ENCODE measurements at places on chromosomes 7 and 10.

GRCh38 chr10:128031216-128031615, 95.0 kb downstream of the MKI67 start:
- no peak for DNase-seq

DNA sequence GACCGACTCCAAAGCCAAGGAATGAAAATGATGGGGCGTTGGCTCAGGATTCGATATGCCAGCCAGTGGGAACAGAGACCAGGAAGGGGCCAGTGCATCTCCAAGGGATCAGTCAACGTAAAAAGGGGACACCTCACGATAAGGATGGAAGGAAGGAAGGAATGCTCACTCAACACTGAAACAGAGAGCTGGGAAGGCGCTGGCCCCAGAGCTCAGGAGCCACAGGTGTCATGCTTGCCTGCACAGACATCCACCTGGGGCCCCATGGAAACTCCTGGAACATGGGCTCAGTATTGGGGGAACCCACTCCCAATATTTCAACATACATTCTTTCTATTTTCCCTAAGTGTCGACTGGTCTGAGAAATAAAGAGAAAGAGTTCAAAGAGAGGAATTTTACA, 5.3 kb downstream of the MMRN2 start:
- DNase-seq: no peak

GRCh38 chr7:8823486-8823885, 390.1 kb downstream of the NXPH1 start:
- DNase-seq: no peak

GRCh38 chr10:123100030-123100762, 35.6 kb upstream of the HMX3 start:
- no peak for DNase-seq

GRCh38 chr10:37490266-37490665, 364.9 kb downstream of the ANKRD30A start:
- no peak for DNase-seq

DNA sequence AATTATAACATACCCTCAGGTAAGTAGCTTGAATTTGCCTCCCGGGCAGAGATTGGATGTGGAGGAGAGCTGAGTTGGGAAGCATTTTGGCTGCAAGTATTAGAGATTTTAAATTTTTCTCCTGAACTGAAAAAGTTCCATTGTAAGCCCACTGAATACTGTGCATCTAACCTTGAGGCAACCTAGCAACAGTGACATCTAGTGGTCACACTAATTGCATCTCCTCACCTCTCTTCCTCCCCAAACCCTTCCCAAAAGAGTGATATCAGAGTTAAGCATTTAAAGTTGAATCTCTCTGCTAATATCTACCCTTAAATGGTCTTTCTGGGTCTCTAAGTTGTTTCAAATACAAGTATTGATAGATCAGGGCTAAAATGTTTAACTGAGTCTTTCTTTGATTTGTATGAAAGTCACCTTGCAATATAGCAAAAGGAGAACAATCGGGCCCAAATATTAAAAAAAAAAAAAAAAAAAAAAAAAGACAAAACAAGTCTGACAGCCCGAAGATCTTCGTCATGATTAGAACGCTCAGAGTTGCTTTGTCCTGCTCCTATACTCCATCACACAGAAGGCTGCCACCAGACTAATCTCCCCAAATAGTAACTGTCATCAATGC, 40.4 kb upstream of the DLX5 start:
- no peak for DNase-seq

DNA sequence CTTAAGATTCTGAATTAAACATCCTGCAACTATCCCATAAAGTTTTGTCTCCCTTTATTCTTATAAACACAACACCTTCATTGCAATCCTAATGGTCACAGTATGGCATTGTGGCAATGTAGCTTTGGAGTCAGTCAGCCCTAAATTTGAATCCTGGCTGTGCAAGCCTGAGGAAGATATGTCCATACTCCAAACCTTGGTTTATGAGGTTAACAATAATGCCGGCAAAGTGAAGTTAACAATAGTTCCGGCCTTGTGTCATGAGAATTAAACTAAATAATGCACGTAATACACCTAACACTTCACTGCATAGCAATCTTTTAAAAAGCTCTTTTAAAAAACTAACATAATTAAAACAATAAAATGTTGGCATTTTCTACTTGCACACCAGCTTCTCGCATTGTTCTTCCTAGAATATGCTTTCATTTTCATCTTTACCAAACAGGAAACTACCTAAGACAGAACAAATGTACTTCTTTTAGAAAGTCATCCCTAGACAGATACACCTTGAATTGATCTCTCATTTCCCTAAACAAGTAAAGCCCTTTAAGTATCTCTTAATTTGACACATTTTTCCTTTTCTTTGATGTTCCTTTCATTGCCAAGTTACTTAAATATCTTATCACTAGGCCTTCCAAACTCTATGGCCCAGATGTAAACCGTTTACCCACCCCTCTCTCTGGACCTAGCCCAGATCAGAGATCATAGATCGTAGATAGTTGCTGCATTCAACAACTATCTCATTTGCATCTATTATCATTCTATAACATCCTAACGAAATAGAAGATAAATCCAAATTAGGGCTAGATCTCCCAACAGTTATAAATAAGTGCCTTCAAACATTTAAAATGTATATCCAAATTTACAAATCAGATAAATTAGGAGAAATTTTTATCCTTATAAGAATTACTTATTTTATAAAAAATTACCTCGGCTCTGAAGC, 66.7 kb downstream of the CREB3L2 start:
- no peak for DNase-seq

GRCh38 chr7:149767068-149767467, 6.3 kb downstream of the ZNF467 start:
- no peak for DNase-seq

- no peak for DNase-seq
Observed at GRCh38 chr10:23293145-23293724, 51.4 kb downstream of the C10orf67 start.

GRCh38 chr7:69843653-69844052, 245.4 kb downstream of the AUTS2 start:
- DNase-seq: no peak

GRCh38 chr7:835485-836401, 3.5 kb downstream of the SUN1 start:
- DNase-seq: no peak

GRCh38 chr7:28776463-28777157, 181.5 kb downstream of the TRIL start:
- no peak for DNase-seq

GRCh38 chr7:131151034-131151433, 176.6 kb upstream of the MKLN1 start:
- DNase-seq: no peak

- DNase-seq: no peak
Observed at GRCh38 chr10:86110156-86110786, 256.3 kb downstream of the GRID1 start.

DNA sequence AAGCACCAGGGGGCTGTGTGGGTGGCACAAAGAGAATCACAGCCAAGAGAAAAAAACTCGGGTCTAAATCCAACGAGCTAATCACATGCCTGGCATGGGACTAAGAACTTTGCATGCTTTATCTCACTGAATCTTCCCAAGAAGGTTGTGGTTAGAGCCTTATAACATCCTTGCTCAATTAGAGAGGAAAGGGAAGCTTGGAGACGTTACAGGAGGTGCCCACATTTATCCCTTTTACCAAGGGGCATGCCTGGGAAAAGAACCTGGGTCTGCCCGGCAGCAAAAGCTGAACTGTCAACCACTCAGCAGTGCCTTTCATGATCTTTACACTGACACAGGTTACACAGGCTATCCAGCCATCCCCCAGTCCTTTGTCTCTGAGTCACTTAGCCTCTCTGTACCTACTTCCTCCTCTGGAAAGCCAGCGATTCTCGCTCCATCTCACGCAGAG, 190.1 kb downstream of the PRPF18 start:
- no peak for DNase-seq

DNA sequence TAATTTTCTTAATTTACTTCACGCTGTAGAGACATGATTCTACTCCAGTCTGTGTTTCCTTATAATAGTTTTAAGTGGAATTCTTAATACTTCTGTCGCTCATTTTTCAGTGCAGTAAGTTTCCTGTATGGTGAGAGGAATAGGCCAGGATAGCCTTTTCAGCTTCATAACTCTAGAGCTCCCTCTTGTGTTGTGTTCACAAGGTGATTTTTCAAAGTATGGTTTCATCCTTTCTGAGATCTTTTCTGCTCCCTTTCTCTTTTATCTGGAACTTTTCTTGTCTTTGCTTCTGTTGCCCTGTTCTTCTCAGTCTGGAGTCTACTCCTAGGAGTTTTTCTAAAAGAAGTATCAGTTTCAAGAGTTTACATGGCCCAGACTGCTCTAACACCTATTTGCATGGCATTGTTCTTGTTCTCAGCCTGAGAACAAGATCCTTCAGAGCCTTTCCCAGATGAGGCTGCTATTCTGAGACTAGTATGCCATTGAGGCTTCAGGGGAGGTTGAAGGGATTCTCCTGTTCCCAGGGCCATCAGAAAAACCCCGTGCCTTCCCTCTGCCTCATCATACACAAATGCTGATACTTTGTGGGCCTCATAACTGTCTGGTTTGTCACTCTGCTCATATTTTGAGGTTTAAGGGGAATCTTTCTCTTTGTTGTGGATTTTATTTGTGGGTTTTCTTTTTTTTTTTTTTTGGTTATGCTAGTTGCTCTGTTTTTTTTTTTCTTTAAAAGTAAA, 21.8 kb downstream of the NET1 start:
- DNase-seq: no peak

DNA sequence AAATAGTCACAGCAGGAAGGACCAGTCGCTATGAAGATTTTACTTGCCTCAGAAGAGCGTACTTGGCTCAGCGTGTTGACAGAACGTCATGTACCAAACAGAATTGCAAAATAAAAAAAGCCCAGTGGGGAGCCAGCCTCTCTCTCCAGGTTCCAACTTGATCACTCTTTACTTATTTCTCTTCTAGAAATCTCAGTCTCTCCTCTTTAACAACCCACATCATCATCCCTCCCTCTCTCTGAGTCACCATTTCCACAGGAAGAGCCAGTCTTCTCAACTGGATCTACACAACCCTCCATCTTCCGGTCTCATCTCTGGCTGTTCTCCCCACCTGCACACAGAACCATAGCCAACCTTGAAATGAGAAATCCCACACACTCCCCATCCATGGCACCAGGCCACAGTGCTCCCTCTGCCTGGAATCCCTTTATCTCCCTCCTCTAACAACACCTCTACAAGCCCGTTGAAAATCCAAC, 718.3 kb downstream of the GRID1 start:
- no peak for DNase-seq

DNA sequence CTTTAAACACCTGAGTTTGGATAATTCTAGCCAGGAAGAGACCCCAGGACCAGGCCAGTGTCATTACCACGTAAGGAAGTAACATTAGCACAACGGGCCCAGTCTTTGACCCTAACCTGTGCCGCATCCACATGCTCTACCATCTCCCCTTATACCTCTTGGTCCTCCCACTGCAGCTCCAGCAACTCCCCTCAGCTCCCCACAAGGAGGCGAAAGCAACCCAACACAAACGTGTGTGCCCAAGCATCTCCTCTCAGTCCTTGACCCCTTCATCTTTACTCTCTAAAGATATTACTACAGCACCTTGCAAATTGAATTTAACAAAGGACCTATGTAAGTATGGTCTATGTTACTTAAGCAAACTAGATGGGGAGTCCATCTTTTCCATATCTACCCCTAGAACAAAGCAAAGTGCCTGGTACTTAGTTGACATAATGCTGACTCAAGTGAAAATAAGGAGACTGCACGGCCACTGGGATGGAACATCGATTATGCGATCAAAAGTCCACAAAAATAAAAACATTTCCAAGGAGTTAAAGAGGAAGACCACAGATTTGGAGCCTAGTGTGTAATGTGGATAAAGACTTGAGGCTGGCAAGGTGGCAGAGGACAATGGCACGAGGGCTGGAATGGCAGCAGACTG, 147.7 kb downstream of the JAZF1 start:
- no peak for DNase-seq

- no peak for DNase-seq
Observed at GRCh38 chr7:102992509-102992937, 79.7 kb downstream of the LRRC17 start.

GRCh38 chr7:153522261-153522660, 529.9 kb upstream of the DPP6 start:
- DNase-seq: no peak

GRCh38 chr10:110680273-110681020, 36.3 kb downstream of the RBM20 start:
- DNase-seq: no peak

GRCh38 chr10:45144326-45145070, 143.8 kb downstream of the ZNF22 start:
- DNase-seq: no peak

- no peak for DNase-seq
Observed at GRCh38 chr7:99094401-99094800, 49.5 kb downstream of the SMURF1 start.

GRCh38 chr7:39357648-39358047, 208.6 kb upstream of the YAE1 start:
- no peak for DNase-seq

DNA sequence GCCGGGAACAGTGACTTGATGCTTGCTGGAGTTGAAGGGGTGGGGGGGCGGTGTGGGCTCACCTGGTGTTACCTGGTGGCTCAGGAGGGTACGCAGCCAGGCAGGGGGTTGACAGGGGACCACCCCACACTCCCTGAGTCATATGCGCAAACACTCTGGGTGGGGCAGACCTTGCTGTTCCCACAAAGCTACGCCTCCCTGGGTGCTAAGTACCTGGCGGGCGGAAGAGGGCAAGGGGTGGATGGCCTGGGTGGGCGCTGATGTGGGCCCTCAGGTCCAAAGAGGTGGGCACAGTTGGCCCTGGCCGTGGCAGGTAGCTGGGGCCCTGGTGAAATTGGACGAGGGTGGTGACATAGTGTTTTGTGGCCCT, 13.9 kb downstream of the STX1A start:
- DNase-seq: no peak

DNA sequence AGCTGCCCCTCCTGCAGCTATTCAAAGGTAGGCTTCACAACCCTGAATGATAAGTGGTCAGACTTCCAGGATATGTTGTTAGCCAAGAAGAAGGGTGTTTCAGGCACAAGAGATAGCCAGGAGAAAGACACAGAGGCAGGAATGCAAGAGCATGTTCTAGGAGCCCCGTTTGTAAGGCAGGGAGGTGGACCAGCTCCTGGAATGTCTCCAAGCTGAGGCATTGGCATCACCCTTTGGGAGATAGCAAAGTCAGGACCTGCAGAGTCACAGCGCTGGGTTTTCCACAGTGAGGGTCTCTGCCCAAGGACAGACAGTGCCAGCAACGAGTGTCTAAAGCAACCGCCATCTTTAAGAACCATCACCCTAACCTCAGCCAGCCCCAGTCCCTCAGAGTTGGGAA, 484.5 kb upstream of the ZMIZ1 start:
- DNase-seq: no peak

- no peak for DNase-seq
Observed at GRCh38 chr7:127673902-127674301, 21.9 kb downstream of the SND1 start.

GRCh38 chr10:71504570-71504969, 107.8 kb downstream of the CDH23 start:
- DNase-seq: no peak

DNA sequence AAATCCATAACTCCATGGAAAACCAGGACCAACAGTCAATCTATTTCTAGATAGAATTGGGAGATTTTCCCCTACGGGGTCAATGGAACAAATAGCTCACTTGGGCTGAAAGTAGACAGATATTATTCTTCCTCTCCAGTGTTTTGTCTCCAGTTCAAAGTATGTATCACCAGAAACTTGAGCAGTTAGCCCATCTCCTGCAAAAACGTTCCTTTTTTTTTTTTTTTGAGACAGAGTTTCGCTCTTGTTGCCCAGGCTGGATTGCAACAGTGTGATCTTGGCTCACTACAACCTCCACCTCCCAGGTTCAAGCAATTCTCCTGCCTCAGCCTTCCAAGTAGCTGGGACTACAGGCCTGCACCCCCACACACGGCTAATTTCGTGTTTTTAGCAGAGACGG, 390.0 kb upstream of the AUTS2 start:
- no peak for DNase-seq

All from ovary (tissue), 10 donors.